Left renal cortex interstitium (tissue), 4 donors: ENCODE measurements at places on chromosomes 1 and 21. TPM values are rescaled to one million over a fixed set of nuclear protein-coding genes. Genes with fewer than 3 reads are reported as not detected.

Gene LCE2B
- not detected for polyA plus RNA-seq

Gene TARS2
- 24.5 TPM for polyA plus RNA-seq

Gene SPRR2A
- 0.14 TPM for polyA plus RNA-seq

Gene SLC22A15
- polyA plus RNA-seq = 4.0 TPM

Gene DMBX1
- polyA plus RNA-seq = not detected

Gene ZFP69
- polyA plus RNA-seq = 6.3 TPM

Gene CTH
- polyA plus RNA-seq = 14.0 TPM

Gene PINK1
- polyA plus RNA-seq = 87.6 TPM

DNA sequence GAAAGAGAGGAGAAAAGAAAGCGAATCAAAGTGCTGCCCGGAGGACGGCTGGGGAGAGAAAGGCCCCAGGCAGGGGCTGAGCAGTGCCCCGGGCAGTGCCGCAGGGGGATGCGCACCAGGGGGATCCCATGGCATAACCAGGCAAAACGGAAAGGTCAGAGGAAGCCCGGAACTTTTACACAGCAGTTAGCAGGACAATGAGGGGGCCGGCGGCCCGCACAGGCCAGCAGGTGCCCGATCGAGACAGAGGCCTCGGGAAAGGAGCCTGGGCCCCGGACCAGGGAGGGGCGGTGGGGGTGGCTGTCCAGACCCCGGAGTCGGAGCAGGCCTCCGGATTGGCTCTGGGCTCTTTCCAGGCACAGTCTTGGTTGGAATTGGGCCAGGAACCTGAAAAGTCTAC, 86.8 kb downstream of the CASZ1 start:
- DNase-seq = no peak

GRCh38 chr1:164662462-164662861, 103.5 kb downstream of the PBX1 start:
- no peak for DNase-seq

DNA sequence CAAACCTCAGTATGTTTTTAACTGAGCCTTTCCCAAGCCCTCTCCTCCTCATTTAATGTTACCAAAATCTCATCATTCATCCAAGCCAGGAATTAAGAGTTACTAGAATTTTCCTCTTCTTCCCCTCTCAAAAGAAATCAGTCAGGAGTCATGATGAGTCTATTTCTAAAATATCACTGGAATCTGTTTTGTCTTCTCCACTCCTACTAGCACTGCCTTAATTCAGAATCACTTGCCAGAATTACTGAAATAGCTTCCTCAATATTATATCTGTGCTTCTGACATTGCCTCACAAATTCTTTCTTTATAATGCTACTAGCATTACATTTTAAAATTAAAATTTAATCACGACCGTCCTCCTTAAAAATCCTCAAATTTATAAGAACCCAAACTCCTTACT, 106.1 kb downstream of the PTGER3 start:
- DNase-seq = no peak

DNA sequence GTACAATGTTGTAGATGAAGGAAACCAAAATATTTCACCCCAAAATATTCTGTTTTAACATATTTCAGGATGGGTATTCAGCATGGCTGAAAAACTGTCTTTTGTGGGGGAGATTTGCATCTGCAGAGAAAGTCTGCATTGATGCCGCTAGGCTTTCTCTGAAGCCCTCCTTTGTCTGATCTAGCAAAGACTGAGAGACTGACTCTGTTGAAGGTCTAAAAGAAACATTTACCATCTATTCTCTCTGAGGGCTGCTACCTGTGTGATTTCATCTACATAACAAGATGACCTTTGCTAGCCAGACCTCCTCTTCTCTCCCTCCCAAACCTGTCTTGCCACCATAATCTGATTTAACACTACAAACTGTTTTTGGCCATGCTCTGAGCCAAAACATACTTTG, 12.4 kb upstream of the MT1HL1 start:
- no peak for DNase-seq

- no peak for DNase-seq
Observed at GRCh38 chr1:228884615-228885566, 149.6 kb downstream of the RHOU start.

GRCh38 chr1:87111659-87112371, 197.4 kb downstream of the HS2ST1 start:
- DNase-seq = no peak

- no peak for DNase-seq
Observed at GRCh38 chr1:19007491-19008441, 51.3 kb upstream of the IFFO2 start.

DNA sequence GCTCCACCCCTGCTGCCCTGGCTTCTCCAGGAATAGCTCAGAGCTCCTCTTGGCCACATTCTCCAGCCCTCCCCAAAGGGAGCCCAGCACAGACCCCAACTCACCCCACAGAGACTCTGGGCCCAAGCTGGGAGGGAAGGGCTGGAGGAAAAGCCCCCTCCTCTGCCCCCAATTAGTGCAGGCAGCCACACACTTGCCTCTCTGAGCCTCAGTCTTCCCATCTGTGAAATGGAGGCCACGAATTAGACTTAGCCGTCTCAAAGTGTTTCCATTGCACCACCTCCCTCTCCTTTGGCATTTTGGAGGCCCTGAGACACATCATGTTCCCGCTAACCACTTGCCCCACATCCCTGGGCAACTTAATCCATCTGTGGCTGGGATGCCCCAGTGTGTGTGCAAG, 108.0 kb downstream of the PAX7 start:
- DNase-seq = no peak

GRCh38 chr1:155192346-155193274, 15.1 kb downstream of the THBS3 start:
- DNase-seq = no peak

DNA sequence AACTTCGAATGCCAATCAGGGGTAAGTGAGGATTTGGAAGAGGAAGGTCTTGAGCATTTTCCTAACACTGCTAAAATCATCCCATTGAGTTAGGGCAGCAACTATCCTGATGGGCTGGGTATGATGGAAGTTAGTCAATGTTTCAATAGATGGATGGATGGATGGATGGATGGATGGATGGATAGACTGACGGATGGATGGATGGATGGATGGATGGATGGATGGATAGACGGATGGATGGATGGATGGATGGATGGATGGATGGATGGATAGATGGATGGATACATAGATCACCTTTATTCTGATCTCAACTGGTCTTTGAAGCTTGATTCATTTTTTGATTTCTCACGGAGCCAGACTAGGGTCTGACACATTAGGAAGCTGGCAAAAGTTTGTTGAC, 2.3 kb upstream of the CLDN14 start:
- no peak for DNase-seq

DNA sequence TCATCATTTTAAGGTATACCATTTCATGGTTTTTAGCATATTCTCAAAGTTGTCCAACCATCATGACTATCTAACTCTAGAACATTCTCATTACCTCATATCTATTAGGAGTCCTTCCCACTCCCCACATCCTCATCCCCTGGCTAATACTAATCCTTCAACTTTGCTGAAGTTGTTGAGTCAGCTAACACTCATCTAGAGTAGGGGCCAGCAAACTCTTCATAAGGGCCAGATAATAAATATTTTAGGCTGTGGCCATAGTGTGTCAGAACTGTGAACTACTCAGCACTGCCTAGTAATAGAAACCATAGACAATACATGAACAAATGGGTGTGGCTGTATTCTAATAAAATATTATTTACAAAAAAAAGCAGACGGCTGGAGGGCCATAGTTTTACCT, 43.0 kb downstream of the TOR3A start:
- DNase-seq = no peak

DNA sequence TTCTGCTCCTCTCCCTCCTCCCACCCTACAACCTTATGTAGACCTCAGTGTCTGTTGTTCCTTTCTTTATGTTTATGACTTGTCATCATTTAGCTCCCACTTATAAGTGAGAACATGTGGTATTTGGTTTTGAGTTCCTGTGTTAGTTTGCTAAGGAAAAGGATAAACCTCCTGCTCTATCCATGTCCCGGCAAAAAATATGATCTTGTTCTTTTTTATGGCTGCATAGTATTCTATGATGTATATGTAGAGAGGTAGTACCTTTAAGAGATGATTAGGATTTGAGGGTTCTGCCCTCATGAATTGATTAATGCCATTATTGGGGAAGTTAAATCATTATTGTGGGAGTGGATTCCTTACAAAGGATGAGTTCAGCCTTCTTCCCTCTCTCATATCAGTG, 41.8 kb downstream of the LRIF1 start:
- no peak for DNase-seq

DNA sequence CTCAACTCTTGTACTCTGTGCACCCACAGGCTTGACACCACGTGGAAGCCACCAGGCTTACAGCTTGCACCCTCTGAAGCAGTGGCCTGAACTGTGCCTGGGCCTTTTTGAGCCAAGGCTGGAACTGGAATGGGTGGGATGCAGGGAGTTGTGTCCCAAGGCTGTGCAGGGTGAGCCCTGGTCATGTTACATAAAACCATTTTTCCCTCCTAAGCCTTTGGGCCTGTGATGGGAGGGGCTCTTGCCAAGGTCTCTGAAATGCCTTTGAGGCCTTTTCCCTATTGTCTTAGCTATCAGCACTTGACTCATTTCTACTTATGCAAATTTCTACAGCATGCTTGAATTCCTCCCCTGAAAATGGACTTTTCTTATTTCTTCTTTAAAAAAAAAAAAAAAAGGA, 14.1 kb downstream of the VN1R5 start:
- DNase-seq = no peak

GRCh38 chr1:45583666-45584350, at the start of gene NASP:
NASP (plus strand) TSS chr1:45584041; CDS start chr1:45584147, 106 bp downstream.
- DNase-seq = peak; percentile 91

- no peak for DNase-seq
Observed at GRCh38 chr1:93554883-93555872, 107.3 kb downstream of the FNBP1L start.

DNA sequence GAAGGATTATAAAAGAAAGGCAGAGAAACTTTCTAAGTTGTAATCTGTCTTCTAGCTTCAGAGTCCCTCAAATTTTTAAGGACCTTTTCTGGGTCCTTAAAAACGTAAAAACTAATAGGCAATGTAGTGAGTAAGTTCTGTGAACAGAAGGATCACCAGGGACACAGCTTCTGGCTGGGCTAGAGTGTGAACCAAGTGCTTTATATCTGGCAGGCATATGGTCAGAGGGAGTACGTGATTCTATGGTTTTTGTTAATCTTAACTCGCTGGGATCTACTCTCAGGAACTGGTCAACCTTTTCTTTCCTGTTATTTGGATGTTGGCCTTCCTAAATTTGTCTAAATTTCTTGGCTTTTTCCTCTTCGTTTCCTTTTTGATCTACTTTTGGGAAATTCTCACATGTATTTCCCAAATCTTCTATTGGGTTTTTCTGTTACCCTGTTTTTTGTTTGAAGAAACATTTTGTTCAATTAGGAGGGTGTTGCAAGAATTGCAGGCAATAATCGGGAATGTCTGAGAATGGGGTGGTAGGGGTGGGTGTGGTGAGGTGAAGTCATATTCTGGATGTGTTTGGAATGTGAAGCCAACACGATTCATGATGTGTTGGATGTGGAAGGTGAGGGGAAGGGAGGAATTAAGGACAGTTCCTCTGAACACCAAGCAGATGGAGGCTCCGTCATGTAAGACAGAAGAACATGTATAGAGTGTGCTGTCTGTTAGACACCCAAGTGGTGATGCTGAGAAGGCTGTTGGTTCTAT, 193.2 kb downstream of the FMN2 start:
- no peak for DNase-seq

GRCh38 chr1:119838236-119838635, 27.0 kb upstream of the REG4 start:
- no peak for DNase-seq

DNA sequence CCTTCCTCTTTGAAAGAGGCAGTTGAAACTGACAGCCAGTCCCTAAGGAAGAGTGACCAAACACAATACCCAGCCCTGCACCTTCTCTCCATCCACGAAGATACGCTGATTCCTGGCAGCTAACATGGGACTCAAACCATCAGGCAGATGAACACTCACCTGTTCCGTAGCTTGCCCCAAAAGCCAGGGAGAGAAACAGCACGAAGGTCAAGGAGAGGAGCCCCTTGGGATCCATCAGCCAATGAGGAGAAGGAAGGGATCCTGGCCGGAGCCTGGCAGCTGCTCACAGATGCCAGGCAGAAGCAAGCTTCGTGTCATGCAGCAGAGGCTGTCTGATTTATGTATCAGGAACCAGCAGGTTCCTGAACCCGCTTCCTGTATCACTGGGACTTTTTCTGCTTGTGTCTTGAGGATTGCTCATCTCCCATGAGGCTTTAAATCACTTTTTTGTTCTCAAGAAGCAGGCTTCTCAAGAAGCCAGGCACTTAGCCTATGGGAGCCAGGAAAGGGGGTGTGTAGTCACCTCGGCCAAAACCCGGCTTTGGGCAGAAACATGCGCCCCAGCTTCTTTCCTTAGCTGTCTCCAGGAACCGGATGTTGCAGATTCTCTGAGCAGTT, at the start of gene SLAMF1:
TSS of gene SLAMF1 (minus strand) at position 334 of the 618 bp plus-strand sequence. CDS start at position 235, 99 bp downstream.
- DNase-seq = no peak

DNA sequence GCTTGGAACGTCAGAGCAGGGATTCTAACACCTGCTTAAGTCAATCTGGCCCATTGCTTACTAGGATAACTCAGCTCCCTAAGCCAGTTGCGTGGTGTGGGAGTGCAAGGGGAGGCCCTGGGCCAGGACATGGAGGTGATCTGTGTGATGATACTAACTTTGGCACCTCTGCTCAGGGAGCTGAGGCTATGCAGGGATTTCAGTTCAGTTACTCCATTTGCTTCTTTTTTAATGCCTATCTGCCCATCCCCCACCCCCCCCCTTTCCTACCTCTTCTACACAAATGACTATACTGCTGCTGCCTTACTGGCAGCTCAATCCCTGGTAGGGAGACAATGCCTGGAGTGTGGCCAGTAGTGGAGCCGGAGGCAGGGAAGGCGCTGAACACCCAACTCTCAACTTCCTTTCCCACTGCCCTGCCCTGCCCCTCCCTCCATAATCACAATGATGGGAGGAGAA, 19.5 kb downstream of the INKA2 start:
- DNase-seq = no peak

- no peak for DNase-seq
Observed at GRCh38 chr21:29072873-29073221, 601 bp downstream of the CCT8 start.

GRCh38 chr1:16605213-16605525, 8.2 kb downstream of the NBPF1 start:
- DNase-seq = no peak

GRCh38 chr1:88784551-88784950, 100.5 kb downstream of the PKN2 start:
- no peak for DNase-seq
